ENCODE measurements at places on chromosomes 2 and 18.
A peak's percentile ranks its signal among the peaks of the same experiment; 100 is the strongest.

DNA sequence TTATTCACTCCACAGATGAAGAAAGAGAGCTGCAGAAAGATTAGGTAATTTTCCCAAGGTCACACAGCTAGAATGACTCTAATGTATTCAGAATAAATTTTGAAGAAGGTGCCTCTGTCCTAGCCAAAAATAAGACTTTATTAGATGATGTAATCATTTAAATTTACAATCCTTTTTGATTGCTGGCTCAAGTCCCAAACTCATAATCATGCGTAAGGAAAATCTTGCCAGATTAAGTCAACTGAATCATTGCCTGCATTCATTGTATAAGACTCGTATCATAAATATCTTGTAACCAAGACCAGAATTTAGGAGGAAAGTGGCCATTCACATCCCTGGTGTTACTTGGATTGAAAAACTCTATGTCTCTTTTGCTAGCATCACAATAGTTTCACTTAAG is 53.1 kb upstream of the STK39 start:
- DNase-seq: no peak

DNA sequence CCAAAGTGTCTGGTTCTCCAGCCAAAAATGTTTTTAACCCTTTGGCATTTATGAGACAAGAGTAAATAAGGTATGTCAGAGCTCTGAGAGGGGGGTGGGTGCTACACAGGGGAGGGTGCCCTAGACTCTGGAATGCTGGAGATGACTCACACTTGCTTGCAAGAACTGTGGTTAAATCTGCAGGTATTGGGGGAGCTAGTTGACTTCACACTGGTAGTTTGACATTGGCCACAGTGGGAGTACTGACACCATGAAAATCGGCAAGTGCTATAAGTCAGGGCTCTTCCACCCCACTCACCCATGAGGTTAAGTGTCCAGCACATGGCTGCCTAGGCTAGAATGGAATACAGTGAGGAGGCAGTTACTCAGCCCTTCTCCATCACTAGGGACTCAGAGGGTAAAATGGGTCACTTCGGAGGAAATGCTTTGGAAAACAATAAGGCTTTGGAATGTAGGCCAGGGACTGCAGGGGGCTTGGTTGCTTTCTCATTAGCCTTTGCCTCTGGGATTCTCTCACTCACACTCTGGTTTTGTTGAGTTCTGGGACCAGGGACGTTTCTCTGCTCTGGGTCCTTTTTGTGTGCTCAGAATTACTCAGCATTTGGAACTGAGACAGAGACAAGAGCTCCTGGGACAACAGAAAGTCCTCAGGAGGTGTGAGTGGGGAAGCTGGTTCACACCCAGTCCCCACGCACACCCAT is 91.6 kb downstream of the ACKR3 start:
- no peak for DNase-seq

- no peak for DNase-seq
Measured at GRCh38 chr18:2923464-2923863, 76.7 kb downstream of the EMILIN2 start.

DNA sequence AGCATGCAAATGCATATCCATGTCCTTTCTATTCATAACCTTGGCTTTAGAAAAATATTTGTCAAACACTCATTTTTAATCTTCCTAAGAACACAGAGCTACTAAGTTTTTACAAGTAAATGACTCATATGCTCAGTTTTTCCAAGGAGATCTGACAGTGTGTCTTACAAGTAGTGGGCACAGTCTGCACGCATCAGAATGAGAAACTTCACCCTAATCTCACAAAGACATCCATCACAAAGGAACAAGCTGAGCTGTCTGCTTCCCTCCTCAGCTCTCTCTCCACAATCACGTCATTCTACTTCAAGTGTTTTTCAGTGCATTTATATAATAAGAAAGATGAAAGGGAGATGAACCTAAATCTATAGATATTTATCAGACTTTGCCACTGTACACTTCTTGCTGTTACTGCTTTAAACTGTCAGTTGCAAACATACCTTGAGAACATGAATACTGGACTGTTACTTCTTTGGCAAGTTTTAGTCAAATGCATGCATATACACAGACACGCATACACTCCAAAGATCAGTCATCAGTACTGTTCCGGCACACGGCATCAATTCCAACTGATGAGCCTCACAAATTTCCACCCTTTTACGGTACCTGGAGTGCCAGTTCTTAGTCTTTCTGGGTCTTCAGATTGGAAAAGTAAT is 75.7 kb downstream of the RBMS1 start:
- DNase-seq: no peak

DNA sequence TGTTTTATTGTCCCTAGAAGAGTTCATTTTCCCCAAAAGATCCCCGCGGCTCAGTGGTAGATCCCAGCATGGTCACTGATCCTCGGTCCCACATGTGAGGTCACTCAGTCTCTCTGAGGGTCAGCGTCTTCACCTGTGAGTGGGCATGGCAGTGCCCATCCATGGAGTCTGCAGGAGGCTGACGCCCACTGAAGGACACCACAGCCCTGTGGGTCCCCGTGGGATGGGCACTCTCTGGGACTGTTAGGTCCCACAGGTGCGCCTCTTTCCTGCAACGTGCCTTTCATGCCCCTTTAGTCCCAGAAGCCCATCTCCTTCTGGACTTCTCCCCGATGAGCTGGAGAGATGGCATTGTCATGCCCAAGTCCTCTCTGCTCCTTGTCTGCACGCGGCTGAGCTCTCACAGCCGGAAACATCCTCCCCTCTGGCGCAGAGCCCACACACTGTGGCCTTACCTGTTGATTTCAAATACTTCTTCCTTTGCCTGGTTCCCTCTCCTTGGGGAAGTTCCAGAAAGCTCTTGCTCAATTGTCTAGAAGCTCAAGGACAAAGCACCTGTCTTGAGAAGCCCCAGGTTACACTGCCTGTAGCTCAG is 75.9 kb downstream of the PTGR3 start:
- no peak for DNase-seq

- no peak for DNase-seq
Measured at GRCh38 chr18:47251289-47252120, at the start of gene SKOR2. Gene SKOR2 (minus strand): TSS chr18:47251660. CDS start chr18:47249183, 2,477 bp downstream.

GRCh38 chr18:39835303-39836030 is 2119.6 kb upstream of the PIK3C3 start:
- no peak for DNase-seq

DNA sequence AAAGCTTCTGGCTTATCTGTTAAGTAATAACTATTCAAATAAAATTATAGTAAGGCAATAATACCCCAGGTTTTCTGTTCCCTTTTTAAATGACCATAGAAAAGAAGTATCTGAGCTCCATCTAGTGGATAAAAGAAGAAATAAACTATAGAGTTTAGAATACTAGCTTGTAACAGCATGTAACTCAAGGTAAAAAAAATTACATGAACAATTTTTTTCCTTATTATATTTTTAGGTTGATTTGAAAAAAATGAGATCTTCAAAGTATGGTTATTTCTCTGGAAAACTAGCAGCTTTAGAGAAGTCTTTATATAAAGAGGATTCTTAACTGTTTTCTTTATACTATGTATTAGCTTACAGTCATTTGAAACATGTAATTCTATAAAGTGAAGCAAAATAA is 58.1 kb downstream of the NCKAP1 start:
- peak; percentile 57 for DNase-seq

- no peak for DNase-seq
Measured at GRCh38 chr18:63817441-63818051, 42.3 kb downstream of the SERPINB7 start.

DNA sequence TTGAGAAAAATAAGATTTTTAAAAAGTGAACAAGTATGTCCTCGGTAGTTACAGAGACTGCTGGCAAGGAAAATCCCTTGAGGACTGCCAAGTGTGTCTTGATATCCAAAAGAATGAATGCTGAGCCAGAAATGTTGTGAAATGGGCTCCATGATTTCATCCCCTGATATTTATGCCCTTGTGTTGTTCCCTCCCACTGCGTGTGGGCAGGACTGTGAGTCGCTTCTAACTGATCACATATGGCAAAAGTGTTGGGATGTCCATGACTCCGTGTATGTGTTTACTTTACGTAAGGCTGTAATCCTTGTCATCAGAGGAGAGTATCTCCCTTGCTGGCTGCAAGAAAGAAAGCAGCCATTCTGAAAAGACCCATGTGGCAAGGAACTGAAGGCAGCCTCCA is 285.1 kb downstream of the SS18 start:
- no peak for DNase-seq

GRCh38 chr2:180356676-180357075 is 349.6 kb upstream of the CWC22 start:
- no peak for DNase-seq

GRCh38 chr2:219419012-219419324 is 791 bp downstream of the DES start:
- no peak for DNase-seq

DNA sequence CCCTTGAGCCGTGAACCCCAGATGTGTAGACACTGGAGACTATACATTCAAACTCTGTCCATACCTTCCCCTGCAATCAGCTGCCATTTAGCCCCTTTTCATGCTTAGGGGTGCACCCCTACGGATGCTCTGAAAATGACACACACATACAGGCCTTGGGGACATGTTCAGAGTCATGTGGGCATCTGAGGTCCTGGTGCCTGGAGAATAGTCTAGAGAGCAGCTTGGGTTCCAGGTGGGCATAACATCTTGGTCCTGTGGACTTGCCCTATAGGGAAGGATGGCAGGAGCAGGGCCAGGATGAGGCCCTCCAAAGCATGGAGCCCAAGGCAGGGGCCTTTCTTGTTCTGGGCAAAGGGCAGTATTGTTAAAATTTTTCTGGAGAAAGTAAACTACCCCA is 9.9 kb upstream of the FHOD3 start:
- DNase-seq: no peak

DNA sequence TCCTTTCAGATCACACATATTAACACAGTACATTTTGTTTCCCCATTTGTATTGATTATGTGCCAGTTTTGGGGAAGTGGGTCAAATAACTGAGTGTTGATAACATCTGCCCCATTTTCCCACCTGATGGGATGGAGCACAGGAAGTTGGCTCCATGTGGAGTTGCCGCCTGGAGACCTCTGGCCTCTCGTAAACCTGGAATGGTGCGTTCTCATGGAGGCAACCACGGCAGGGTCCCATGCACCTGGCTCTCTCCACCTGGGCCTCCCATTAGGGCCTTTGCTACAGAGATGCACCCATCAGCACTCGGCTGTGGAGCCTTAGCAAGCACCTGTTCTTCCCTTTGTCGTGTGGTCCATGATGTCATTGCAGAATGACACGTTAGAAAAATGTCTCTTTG is 130.6 kb downstream of the MBP start:
- no peak for DNase-seq

GRCh38 chr2:69225933-69226332 is 161.1 kb downstream of the GFPT1 start:
- no peak for DNase-seq
